ENCODE measurements at places on chromosomes 5 and 9.

GRCh38 chr9:34127035-34127948 is 794 bp upstream of the DCAF12 start:
- no peak for DNase-seq

DNA sequence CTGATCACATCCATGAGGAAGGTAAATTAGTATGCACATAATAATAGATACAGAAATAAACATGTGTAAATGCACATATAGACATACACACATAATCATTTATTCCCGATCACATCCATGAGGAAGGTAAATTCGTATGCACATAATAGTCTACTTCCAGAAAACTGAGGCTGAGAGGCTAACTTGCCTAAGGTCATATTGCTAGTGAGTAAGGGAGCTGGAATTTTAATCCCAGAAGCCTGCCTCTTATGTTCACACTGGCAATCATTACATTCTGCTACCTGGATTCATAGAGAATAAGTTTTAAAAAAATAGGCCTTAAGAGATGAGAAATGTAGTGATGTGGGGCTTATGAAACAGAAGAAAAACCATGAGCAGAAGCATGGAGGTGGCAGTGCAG is 716.3 kb downstream of the BRINP1 start:
- DNase-seq: no peak

- no peak for DNase-seq
Observed at GRCh38 chr5:96871686-96872085, 4.6 kb upstream of the ERAP2 start.

DNA sequence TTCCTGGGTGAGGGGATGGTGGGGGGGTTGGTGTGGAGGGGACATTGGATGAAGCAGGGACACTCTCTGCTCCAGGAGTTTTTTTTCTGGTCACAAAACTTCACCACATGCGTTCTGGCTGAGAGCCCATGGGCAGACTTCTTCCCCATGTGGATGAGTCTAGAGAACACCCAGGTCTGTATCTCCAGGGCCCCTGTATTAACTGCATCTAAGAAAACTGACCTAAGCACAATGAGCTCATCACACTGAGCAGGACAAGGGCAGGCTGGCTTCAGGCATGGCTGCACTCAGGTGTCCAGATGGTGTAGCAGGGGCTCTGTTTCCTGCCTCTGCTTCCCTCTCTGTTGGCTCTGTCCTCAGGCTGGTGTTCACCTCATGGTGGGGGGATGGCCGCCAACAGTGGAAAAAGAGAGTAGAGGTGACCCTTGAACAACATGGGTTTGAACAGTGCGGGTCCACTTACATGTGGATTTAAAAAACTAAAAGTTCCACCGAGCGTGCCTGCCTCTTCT is 85.3 kb upstream of the STC2 start:
- no peak for DNase-seq

DNA sequence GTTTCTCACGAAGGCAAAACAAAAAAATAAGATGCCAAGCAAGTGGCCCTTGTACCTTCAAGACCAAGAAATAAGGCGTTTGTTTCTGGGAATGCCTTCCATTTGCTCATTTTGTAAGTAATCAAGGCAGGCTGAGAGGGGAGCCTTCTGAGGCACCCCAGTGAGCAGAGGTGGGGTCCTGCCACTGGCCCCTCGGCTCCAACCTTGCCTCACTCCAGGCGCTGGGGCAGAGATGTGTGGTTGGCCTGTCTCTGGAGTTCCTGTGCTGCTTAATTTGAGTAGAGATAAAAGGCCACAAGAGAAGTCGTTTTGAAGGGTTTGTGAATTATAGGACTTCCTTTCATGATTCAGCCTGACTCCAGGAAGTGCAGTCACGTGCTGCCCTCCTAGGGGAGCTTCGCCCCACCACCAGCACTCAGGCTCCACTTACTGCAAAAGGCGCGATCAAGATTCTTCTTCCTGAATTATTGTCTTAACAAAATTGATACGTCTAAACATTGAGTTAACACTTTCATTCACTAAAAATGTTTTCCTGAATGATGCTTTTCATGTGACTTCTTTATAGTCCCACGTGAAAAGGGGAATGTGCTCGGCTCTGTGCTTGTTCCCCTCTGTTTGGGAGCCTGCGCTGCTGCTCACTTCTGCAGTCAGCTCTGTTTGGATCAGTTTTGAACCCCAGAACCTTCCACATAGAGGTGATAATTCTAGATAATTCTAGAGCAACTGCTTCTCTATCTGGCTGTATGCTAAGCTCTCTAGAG is 13.7 kb downstream of the SYK start:
- no peak for DNase-seq

DNA sequence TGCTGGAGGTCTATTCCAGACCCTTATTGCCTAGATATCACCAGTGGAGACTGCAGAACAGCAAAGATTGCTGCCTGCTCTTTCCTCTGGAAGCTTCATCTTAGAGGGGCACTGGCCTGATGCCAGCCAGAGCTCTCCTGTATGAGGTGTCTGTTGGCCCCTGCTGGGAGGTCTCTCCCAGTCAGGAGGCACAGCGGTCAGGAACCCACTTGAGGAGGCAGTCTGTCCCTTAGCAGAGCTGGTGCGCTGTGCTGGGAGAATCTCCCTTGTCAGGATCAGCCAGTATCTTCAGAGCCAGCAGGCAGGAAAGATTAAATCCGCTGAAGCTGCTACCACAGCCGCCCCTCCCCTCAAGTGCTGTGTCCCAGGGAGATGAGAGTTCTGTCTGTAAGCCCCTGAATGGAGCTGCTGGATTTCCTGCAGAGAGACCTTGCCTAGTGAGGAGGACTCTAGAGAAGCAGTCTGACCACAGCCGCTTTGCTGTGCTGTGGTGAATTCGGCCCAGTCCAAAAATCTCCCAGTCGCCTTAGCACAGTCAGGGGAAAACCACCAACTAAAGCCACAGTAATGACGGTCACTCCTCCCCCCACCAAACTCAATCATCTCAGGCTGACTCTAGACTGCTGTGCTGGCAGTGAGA is 124.1 kb downstream of the JAKMIP2 start:
- DNase-seq: no peak

- no peak for DNase-seq
Observed at GRCh38 chr9:113373256-113373655, 3.5 kb downstream of the HDHD3 start.
